ENCODE measurements at places on chromosomes 11 and 22.

- DNase-seq: no peak
Measured at GRCh38 chr11:35764417-35764816, 101.8 kb downstream of the TRIM44 start.

- no peak for DNase-seq
Measured at GRCh38 chr11:126118806-126119205, 56.1 kb upstream of the CDON start.

DNA sequence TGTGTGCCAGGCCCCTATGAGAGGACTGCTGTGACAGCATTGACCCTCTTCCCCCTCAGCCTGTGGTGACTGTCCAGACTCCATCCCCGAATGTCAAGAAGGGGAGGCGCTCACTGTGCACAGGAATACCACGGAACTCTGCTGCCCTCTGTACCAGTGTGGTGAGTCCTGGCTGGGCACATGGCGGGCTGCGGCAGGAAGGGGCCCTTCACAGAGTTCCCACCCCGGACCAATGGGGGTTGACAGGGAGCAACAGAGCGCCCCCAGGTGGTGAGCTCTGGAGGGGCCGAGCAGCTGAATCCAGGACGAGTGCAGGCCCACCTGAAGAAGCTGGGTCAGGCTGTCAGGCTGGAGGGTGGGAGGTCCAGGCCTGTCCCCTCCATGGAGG, 83.8 kb upstream of the MYOD1 start:
- no peak for DNase-seq

DNA sequence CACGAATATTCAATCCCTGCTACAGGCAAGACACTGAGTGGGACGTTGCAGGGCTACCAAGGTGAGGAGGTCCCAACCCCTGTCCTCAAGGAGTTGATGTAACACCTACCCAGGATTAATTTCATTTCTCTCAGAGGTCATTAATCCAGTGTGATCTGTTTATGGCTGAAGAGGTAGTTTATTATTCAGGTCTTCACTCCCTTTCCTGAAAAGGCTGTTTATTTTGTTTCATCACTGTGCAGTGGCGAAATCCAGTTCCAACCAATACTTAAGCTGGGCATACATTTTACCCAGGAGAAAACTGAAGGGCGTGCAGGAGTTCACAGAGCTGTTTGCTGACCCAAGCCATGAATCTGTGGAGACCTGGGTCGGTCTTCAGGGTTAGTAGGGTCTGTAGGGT, 2.7 kb upstream of the PTPRJ start:
- DNase-seq: no peak

DNA sequence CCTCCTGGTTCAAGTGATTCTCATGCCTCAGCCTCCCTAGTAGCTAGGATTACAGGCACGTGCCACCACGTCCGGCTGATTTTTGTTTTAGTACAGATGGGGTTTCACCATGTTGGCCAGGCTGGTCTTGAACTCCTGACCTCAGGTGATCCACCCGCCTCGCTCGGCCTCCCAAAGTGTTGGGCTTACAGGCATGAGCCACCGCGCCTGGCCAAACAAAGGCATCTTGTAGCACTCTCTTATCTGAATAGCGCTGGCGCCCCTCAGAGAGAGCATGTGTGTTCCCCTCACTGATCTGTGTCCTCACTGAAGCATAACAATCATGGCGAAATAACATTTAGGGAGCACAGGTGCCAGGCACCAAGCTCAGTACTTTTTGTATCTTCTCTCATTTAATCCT, 7.2 kb downstream of the DAGLA start:
- DNase-seq: no peak

DNA sequence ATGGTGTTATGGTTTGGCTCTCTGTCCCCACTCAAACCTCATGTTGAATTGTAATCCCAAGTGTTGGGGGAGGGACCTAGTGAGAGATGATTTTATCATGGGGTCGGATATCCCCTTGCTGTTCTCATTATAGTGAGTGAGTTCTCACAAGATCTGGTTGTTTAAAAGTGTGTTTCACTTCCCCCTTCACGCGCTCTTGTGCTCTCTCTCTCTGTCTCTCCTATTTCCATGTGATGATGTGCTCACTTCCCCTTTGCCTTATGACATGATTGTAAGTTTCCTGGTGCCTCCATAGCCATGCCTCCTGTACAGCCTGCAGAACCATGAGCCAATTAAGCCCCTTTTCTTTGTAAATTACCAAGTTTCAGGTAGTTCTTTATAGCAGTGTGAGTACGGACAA, 765.1 kb downstream of the KCNA4 start:
- DNase-seq: no peak

GRCh38 chr11:26348776-26349175, 16.8 kb downstream of the ANO3 start:
- DNase-seq: no peak

DNA sequence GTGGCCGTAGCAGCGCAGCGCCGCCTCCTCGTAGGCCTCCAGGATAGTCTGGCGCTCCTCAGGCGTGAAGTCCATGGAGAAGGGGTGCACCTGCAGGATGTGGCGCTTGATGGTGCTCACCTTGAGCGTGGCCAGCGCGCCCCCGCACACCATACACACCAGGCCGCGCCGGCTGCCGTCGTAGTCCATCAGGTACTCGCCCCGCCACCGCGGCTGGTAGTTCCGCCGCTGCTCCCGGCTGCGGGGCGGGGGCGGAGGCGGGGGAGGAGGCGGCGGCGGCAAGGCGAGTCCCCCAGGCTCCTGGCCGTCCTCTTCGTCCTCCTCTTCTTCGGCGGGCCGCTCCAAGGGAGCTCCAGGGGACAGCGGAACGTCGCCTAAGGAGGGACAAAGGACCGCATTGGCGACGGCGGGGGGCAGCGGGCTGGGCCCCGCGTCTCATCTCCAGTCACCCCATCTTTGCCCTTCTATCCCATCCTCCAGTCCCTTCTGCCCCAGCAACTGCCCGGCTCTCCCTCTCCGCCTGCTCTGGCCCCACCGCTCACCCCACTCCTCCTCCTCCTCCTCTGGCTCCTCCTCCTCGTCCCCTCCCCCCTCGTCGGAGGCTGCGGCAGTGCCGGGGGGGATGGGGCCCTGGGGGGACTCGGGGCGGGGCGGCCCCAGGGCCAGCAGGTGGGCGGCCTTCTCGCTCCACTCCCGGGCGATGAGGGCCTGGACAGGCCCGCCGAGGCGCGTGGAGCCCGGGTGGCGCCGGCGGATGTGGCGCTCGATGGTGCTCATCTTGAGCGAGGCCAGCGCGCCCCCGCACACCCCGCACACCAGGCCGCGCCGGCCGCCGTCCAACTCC, 4.9 kb downstream of the ZFTA start:
- no peak for DNase-seq

DNA sequence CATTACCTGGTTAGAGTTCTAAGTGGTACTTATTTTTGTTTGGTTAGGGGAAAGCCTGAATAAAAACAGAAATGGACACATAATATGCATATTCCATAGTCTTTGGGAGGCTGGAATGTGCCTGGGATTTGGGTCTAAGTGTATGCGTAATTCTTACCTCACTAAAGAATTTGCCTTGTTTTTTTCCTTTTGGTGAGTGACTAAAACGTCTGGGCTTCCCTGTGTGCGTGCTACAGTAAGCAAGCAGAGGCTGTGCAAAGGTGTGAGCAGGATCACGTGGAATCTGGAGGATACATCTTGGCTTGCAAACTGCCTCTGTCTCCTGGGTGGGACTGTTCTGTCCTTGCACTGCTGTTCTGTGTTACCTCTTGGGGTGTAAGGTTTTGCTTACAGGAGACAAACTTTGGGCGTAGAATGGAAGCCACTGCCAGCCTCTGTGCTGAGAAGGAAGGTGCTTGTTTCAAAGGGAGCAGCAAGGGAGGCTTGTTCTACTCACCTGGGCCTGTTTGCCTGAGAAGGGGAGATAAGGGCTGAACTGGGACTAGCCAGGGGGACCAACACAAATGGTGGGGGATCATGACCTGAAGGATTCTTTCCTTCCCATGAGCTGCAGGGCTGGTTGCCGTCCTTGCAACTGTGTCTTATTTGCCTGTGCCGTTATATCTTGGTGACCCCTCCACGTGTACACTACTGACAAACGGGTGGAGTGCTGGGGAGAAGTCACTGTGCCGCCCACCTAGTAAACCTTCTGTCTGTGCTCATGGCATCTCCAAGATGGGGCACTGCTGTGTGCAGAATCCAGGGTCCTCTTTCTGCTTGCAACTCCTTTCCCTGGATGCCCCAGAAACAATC, 4.5 kb downstream of the NEAT1 start:
- no peak for DNase-seq

- no peak for DNase-seq
Measured at GRCh38 chr11:22466351-22466750, 128.2 kb downstream of the SLC17A6 start.

DNA sequence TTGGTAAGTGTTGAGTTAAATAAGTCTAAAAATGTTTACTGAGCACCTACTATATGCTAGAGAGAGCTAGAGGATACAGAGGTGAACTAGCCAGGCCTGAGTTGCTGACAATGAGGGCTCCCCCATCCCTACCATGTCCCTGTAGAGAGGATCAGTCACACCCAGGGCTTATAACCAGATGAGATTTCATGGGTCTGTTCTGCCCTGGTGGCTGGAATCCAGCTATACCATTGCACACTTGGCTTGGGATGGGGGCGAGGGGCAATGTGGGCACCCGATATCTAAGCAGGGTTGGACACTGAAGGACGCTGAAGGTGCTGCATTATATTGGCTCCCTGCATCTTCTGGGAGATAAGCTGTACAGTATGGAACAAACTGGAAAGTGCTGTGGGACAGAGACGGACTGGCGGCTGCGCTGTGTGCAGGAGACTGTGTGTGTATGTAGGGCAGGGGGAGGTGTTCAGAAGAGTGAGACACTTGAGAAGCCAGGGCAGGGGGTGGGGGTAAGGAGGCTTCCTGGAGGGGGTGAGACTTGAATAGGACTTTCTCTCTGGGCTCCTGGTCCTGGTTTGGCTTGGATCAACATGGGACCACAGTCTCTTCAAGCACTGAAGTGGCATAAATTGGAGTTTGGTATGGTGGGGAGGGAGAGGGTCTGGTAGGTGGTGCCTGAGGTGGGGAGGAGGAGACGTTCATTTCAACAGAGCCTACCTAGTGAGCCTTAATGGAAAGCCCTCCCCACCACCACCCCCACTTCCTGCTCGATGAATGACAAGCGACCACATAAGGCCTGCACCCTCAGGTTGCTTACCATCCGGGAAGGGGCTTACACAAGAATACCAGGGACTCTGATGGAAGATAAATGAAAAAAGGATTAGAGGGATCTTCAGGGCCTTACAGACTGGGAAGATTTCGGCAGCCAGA, 1.8 kb downstream of the CD82 start:
- no peak for DNase-seq

- peak; percentile 51 for DNase-seq
Measured at GRCh38 chr11:77071671-77072605, 5.2 kb downstream of the CAPN5 start.

- no peak for DNase-seq
Measured at GRCh38 chr22:37893583-37893983, 12.5 kb upstream of the MICALL1 start.

- no peak for DNase-seq
Measured at GRCh38 chr11:20559523-20560300, 39.7 kb upstream of the SLC6A5 start.

- no peak for DNase-seq
Measured at GRCh38 chr11:71156301-71156700, 96.1 kb downstream of the SHANK2 start.

- no peak for DNase-seq
Measured at GRCh38 chr22:23675502-23676415, 15.1 kb upstream of the RGL4 start.

- no peak for DNase-seq
Measured at GRCh38 chr11:36193721-36194120, 95.5 kb downstream of the COMMD9 start.

DNA sequence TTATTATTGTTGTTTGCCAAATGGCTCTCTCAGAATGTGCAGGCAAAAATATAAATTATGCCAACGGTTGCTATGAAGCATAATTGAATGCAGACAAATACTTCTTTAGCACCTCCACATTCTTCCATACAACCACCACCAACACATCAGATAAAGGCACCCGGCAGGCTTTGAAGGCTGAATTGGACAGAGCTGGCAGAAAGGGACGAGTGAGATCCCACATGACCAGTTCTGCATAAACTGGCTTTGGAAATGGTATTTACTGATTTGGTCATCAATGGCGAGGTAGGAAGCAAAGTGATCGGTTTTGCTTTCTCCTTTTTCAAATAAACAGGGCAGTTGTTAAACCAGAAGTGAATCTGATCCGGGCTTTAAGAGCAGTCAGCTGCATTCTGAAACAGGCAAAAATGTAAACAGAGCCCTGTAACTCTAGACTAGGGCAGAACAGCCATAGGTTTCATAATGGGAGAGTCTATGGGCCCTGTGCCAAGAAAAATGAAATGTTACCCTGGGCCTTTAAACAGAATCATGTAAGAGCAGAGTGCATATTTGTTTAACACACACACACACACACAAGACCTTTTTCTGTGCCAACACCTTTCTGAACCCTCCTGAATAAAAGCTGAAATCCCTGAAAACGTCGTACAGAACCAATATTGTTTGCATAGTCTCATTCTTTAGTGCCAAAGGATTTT, 97.7 kb downstream of the MPPED2 start:
- DNase-seq: no peak

DNA sequence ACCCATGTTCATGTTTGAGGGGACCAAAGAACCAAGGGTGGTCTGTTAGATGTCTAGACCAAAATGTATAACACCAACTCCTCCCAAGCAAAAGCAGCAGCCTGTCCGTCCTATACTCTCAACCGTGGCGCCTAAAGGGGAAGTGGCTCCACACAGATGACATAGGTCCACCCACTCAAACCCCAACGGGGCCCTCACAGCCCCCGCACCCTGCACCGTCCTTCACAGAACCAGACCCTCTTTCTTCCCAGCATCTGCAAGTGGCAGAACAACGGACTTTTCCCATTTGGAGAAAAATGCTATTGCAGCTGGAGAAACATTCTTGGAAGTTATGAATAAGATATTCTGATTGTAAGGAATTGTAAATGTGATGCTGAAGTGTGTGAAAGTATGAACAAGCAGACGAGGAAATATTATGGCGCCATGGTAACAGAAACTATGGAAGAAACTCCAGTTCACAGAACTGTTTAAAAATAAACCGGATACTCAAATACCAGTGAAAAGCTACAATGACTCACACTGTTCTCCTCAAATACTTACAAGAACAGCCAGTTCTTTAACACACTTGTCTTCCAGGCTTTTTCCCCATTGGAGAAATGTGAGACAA, 76.5 kb upstream of the ARFGAP3 start:
- peak; percentile 32 for DNase-seq

- no peak for DNase-seq
Measured at GRCh38 chr11:46181843-46182424, 60.7 kb upstream of the PHF21A start.
